SJSA1 (cell line): ENCODE measurements at places on chromosomes 11 and 22. TPM values are rescaled to one million over a fixed set of nuclear protein-coding genes. Genes with fewer than 3 reads are reported as not detected.

HYLS1 gene
- 13.1 and 15.4 TPM in 2 replicates for total RNA-seq

TYMP gene
- 3.2 and 12.6 TPM in 2 replicates for total RNA-seq

OR5D16 gene
- total RNA-seq = not detected in 2 replicates

PATE2 gene
- 0.50 TPM in 1 of 2 replicates, not detected in the other for total RNA-seq

OOSP2 gene
- total RNA-seq = not detected in 2 replicates

CERK gene
- total RNA-seq = 45.0 and 61.6 TPM in 2 replicates

OR52A1 gene
- total RNA-seq = under 0.01 TPM in 1 of 2 replicates, not detected in the other

SCGB1D2 gene
- not detected in 2 replicates for total RNA-seq

MYO18B gene
- total RNA-seq = 0.11 and 0.63 TPM in 2 replicates

DNA sequence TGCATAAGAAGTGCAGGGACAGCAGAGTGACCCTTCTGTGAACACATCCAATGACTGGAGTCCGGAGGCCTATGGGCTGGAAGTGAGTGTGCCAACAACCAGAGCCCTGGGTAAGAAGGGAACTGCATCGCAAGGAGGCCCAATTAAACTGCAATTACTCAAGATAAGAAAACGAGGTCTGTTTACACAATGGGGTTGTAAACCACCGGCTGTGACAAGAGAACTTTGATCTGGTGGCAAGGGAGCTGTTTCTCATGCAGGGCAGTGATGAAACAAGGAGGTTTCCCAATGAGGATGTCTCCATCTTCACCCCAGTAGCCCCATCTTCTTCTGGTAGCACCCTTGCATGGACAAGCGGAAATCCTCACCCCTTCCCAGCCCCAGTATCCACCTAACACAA lies 21.5 kb downstream of the ETS1 start:
- H3K27ac ChIP-seq = no peak overlapping the region
- no peaks in the 10 kb centered on the region for H3K27me3 ChIP-seq
- H3K4me3 ChIP-seq = no peak overlapping the region

- peak within 1 kb of the TSS; percentile 90 for H3K27ac ChIP-seq
- H3K4me3 ChIP-seq = peak within 1 kb of the TSS; percentile 66
- peaks cover 45% of the 10 kb centered on the region for H3K4me1 ChIP-seq
- H3K36me3 ChIP-seq = peaks cover 93% of the 10 kb centered on the region
- H3K27me3 ChIP-seq = no peaks in the 10 kb centered on the region
These were observed at the start of gene RIN1 for GRCh38 chr11:66336234-66337102. RIN1 (minus strand) TSS chr11:66336434; CDS start chr11:66336402, 32 bp downstream.

DNA sequence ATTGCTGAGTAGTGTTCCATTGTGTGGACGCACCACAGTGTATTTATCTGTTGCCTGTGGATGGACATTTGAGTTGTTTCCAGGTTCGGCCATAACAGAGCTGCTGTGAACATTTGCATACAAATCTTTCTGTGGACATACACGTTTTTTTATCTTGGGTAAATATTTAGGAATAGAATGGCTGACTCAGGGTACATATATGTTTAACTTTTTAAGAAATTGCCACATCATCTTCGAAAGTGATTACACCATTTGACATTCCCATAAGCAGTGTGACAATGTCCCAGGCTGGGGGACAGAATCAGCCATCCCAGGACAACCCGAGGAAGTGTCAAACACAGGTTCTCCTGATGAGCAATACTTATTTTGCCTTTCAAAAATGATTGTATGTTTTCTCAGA lies 87.9 kb downstream of the OSBP2 start:
- H3K27me3 ChIP-seq = no peaks in the 10 kb centered on the region
- H3K4me3 ChIP-seq = no peak overlapping the region
- no peaks in the 10 kb centered on the region for H3K4me1 ChIP-seq
- no peaks in the 10 kb centered on the region for H3K36me3 ChIP-seq

- H3K36me3 ChIP-seq = no peaks in the 10 kb centered on the region
- H3K4me3 ChIP-seq = no peak overlapping the region
- DNase-seq = no peak
These were observed 15.9 kb downstream of the MOGAT2 start for GRCh38 chr11:75733431-75734107.

DNA sequence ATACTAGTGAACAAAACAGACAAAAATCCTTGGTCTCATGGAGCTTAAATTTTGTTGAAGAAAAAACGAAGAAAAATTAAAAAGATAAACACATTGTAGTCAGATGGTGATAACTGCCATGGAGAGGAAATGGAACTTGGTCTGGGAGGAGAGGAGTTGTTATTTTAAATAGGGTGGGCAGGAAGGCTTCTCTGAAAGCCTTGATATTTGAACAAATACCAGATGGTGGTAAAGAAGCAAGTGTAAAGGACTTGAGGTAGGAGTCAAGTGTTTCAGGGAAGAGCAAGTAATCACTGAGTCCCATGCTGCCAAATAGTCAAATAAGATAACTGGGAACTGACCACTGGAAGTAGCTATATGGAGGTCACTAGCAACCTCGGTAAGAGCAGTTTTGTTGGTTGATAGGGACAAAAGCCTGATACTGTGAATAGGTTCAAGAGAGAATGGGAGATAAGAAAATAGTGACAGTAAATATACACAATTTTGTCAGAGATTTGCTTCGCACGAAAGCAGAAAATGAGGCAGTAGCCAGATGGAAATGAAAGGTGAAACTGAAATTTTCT lies 55.1 kb downstream of the SESN3 start:
- no peaks in the 10 kb centered on the region for H3K4me1 ChIP-seq
- H3K4me3 ChIP-seq = no peak overlapping the region
- no peak for DNase-seq
- H3K36me3 ChIP-seq = no peaks in the 10 kb centered on the region

DNA sequence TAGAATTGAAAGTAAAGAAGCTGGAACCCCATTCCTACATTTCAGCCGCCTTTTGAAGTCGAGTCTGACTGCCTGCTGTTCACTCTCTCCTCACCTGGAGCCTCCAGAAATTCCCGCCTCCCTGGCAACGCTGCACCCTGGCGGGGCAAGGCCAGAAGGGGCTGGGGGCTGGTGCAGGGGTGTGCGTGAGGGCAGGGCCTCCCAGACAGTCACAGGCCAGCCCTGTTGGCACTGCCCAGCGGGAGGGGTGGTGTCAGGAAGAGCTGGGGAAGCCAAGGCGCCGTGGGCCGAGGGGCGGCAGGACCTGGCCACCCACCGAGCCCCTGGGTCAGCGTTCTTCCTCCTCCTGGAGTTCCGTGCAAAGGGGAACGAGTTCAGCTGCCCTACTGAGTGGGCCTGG lies 123.2 kb downstream of the KCNQ1OT1 start:
- no peak for DNase-seq
- H3K27me3 ChIP-seq = no peaks in the 10 kb centered on the region; the same call in 1 of the 2 replicates
- H3K4me1 ChIP-seq = peaks cover 33% of the 10 kb centered on the region

GRCh38 chr22:49203091-49203858 lies 624.4 kb downstream of the BRD1 start:
- no peak overlapping the region for H3K27ac ChIP-seq
- no peaks in the 10 kb centered on the region for H3K36me3 ChIP-seq
- H3K27me3 ChIP-seq = no peaks in the 10 kb centered on the region
- no peaks in the 10 kb centered on the region for H3K4me1 ChIP-seq
- no peak overlapping the region for H3K4me3 ChIP-seq

- no peaks in the 10 kb centered on the region for H3K27me3 ChIP-seq
- no peak overlapping the region for H3K27ac ChIP-seq
- H3K36me3 ChIP-seq = no peaks in the 10 kb centered on the region
- no peak overlapping the region for H3K4me3 ChIP-seq
- DNase-seq = no peak
These were observed 222.9 kb downstream of the BRD1 start for GRCh38 chr22:49604732-49605302.

DNA sequence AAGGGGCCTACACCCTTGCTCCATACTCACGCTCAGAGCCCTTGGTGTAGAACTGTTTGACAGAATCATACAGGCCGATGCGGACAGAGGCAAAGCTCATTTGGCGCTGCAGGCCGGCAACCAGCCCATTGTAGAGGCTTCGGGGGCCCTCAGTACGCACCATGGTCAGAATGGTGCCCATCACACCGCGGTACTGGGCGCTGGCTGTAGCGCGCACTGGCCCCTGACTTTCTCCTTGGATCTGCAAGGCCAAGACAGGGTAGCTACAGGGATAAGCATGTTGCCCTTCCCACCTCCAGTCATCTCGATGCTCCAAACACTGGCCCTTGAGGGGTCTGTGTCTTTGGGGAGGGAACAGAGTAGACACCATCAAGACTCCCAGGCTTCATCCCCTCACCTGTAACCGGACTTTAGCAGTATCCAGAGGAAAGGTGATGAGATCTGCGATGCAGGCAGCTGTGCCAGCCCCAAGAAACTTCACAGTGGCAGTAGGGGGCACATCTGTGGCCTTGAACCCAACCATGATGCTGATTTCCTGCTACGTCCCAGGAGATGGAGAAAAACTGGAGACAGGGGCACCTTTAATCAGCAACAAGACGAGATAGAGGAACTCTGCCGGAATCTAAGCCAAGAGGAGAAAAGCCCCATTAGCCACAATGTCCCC lies 4.7 kb downstream of the UCP2 start:
- DNase-seq = no peak
- no peak overlapping the region for H3K27ac ChIP-seq
- peaks cover 7% of the 10 kb centered on the region for H3K4me1 ChIP-seq
- no peaks in the 10 kb centered on the region for H3K36me3 ChIP-seq
- no peaks in the 10 kb centered on the region for H3K27me3 ChIP-seq

- no peak for DNase-seq
- H3K27me3 ChIP-seq = no peaks in the 10 kb centered on the region
- peaks cover 21% of the 10 kb centered on the region for H3K4me1 ChIP-seq
- H3K36me3 ChIP-seq = peaks cover 13% of the 10 kb centered on the region
- H3K4me3 ChIP-seq = no peak overlapping the region
These were observed 98.4 kb downstream of the CCDC83 start for GRCh38 chr11:85953491-85954143.

DNA sequence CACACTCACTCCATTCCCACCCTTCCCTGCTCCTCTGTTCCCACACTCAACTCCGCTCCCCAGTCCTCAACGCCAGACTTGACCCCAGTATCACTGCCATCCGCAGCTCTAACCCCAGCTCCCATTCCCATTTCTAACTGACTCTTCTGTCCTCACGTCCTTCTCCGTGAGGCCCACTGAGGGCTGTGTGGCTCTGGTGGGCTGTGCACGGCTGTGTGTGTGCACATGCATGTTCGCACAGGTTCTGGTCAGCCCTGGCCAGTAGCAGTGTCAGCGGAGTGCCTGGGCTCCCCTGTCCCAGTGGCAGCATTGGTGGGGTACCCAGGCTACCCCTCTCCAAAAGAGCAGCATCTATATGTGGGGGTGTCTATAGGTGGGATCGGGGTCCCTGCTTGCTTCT lies 5.0 kb downstream of the CAPN1 start:
- H3K27me3 ChIP-seq = no peaks in the 10 kb centered on the region
- no peak for DNase-seq
- no peak overlapping the region for H3K4me3 ChIP-seq

DNA sequence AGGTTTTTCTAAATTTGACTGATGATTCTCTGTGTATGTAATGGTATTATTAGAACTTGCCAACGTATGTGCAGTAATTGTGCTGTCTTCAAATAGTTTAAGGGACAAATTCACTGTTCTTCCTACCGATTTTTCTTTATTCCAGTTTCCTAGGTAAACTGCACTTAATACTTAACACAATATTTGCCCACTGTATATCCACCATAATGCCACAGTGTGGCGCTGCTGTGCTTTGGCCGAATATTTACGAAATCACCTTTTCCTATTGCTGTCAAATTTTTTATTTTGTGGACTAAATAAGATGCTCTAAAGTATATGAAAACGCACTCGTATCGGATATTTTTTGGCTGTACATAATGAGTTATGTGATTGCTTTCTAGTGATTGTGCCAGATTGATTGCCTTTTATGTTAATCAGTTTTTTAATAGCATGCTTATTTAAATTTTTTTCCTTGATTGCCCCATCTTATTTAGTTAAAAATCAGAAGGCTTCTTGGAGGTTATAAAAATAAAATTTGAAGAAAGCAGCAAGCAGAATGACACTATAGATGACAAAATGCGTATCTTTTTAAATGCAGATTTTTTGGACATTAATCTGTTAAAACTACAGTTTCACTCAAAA lies 10.5 kb downstream of the AASDHPPT start:
- no peak overlapping the region for H3K27ac ChIP-seq
- H3K36me3 ChIP-seq = peaks cover 9% of the 10 kb centered on the region
- no peaks in the 10 kb centered on the region for H3K27me3 ChIP-seq
- DNase-seq = peak; percentile 10
- H3K4me1 ChIP-seq = peaks cover 16% of the 10 kb centered on the region
- H3K4me3 ChIP-seq = no peak overlapping the region

DNA sequence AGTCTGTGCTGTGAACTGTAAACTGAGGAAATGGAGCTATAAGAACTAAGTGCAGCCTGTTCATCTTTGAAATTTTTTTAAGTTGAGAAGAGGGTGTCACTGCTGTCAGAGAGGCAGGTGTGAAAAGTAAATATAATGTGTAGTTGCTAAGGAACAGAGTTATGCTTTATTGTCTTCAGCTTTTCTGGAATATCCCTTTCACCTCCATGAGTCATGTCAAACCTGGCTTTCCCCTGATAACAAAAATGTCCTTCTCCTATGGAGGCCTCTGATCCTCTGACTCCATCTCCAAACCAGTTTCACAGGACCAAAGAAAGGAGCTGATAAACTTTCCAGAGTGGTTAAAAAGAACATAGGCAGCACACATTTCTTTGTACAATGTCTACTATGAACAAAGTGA lies 12.8 kb upstream of the MUC15 start:
- no peak for DNase-seq
- no peak overlapping the region for H3K4me3 ChIP-seq
- no peak overlapping the region for H3K27ac ChIP-seq
- no peaks in the 10 kb centered on the region for H3K27me3 ChIP-seq
- no peaks in the 10 kb centered on the region for H3K36me3 ChIP-seq

DNA sequence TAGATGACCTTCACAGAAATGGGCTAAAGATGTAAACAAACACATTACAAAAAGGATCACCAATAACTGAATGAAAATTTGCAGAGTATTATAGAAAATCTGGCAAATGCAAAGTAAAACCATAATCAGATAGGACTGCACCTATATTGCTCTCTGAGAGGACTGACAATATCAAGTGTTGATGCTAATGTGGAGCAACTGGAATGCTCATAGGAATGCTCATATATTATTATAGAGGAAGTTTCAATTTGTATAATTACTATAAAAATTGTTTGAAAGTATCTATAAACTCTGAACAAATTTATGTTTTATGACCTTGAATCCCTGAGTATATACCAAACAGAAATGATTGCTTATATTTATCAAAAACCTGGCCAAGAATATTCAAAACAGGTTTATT lies 18.4 kb upstream of the TEAD1 start:
- no peaks in the 10 kb centered on the region for H3K27me3 ChIP-seq
- no peak for DNase-seq
- no peak overlapping the region for H3K27ac ChIP-seq
- H3K4me3 ChIP-seq = no peak overlapping the region
